ENCODE measurements at places on chromosomes 2 and 18.

DNA sequence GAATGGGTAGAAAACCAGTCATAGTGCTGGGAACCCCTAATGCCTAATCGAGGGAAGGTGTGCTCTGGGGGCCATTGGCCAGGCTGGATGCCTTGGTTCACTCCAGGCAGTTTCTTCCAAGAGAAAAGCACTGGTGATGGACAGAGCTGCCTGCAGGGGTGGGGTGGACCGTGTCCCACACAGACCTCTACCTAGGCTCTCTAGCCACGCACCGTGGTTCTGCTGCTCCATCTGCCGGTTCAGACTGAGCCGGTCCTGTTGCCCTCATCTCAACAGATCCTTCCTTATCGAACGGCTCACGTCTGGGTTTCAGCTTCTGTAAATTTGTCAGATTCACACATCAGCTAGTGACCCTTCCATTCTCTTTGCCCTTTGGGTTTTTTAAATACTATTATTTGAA, 46.4 kb downstream of the RALB start:
- DNase-seq = no peak

- DNase-seq = no peak
These were observed 65.2 kb downstream of the RBBP8 start for GRCh38 chr18:22998344-22998743.

- no peak for DNase-seq
These were observed 4.0 kb downstream of the FAM117B start for GRCh38 chr2:202638721-202639120.

DNA sequence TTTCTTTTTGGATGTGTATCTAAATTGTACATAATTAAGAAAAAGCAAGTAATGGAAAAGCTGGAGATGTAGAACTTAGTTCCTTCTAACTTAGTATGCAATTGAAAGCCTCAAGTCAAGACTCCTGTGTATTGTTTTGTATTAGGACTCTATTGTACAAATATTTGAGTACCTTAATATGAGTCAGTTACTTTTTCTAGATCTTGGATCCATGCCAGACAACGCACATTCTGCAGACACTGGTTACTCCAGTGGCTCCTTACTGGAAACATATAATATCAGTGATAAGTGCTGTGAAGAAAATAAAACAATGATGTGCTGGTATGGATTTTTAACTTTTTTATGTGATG, 1.5 kb downstream of the SLC39A10 start:
- peak; percentile 17 for DNase-seq

GRCh38 chr2:143473216-143473615, 344.0 kb downstream of the ARHGAP15 start:
- DNase-seq = no peak

- DNase-seq = no peak
These were observed 5.3 kb downstream of the BCL2 start for GRCh38 chr18:63314062-63314790.

DNA sequence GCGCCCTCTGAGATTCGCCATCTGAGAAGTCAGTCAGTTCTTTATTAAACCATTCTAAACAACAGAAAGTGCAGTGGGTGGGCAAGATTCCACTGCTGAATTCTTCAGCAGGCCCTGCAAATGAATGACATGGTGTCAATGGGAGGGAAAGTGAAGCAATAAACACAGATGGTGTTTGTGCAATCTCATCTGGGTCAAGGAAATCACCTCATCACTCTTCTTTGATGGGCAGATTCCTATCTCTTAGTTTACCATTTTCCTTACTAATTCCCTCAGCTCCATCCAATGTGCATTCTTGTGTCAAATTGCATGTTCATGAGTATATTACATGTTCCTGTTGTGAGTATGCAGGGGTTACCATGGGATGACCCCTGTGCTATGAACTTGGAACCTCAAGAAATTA, 100.7 kb upstream of the CYP1B1 start:
- no peak for DNase-seq

DNA sequence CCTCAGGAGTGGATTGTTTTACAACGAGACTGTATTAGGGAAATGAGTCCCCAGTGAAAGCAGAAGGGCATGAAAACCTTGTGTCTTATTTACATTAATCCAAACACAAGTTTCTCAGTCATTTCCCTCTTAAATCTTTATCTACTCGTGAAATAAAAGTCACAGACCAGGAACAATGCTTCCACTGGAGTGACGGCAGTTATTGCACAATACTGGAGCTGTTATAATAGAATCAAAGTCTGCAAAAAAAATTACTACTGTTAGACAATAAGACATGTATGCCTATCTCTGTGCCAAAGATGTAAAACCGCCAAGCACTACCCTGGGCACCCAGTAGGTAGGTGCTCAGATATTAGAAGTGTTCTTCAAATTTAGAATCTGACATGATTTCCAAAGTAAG, 375.5 kb downstream of the ZNF521 start:
- DNase-seq = no peak

DNA sequence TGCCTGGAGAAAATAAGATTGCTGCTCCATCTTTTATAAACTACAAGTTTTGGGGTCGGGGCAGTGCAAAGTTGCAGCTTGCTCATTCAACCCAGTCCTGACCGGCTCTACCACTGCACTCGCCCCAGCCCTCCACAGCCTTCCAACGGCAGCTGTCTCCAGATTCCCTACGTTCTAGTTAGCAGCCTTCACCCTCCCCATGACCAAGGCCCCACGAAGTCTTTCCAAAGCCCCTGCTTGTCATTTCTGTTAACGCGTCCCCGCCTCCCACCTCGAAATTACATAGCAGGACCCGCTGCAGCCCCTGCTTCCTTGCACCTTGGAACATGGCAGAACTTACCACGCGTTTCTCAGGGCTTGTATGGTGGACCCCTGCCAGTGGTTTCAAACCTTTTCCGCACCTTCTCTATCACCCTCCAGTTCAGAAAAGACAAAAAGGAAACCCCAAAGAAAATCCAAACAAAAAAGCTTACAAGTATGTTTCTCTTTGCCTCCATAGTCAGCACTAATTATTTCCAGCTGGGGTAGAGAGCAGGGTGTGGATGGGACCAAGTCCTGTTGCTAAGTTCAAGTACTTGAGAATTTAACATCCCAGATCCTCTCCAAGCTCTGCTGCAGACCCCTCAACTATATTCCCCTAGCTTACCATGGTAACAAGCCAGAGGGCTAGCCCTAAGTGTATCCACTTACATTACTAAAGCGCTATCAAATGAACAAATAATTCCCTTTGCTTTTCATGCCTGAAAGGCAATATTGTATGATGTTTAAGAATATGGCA, 161.5 kb downstream of the TGIF1 start:
- no peak for DNase-seq

GRCh38 chr18:69674292-69674877, 273.3 kb downstream of the CD226 start:
- DNase-seq = no peak

- no peak for DNase-seq
These were observed 223.1 kb downstream of the PHLPP1 start for GRCh38 chr18:62938487-62938886.

- DNase-seq = no peak
These were observed 898.7 kb downstream of the BCL11A start for GRCh38 chr2:59654710-59655109.

GRCh38 chr2:61456070-61456745, 14.7 kb downstream of the USP34 start:
- no peak for DNase-seq

- no peak for DNase-seq
These were observed 742 bp upstream of the MYO5B start for GRCh38 chr18:50195689-50196088.

GRCh38 chr2:9646196-9647030, 15.6 kb upstream of the YWHAQ start:
- no peak for DNase-seq

DNA sequence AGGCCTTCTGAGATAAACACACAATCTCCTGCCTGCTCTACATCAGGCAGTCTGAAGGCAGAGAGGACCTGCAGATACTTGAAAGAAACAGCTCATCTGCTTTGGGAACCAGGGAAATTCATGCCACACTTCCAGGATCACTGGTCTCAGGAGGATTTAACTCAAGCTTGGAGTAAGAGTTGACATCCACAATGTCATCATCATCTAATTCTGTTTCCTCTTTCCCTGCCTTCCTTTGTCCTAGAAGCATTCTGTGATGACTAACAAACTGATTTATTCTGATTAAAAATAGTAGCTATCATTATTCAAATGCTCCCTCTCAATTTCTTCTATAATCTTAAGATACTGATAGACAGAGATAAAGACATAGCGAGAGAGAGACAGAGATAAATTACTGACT, 766.8 kb downstream of the BCL11A start:
- no peak for DNase-seq
